Cerebellar nuclear complex (tissue), 1 donor: ENCODE measurements at places on chromosomes 11 and 22.

GRCh38 chr22:25728071-25728470 is 13.9 kb upstream of the MYO18B start:
- DNase-seq: no peak

- DNase-seq: peak; percentile 47
These were observed 57.0 kb downstream of the LRRC74B start for GRCh38 chr22:21102659-21103267.

GRCh38 chr22:20865331-20865730 is 6.5 kb downstream of the SNAP29 start:
- no peak for DNase-seq

DNA sequence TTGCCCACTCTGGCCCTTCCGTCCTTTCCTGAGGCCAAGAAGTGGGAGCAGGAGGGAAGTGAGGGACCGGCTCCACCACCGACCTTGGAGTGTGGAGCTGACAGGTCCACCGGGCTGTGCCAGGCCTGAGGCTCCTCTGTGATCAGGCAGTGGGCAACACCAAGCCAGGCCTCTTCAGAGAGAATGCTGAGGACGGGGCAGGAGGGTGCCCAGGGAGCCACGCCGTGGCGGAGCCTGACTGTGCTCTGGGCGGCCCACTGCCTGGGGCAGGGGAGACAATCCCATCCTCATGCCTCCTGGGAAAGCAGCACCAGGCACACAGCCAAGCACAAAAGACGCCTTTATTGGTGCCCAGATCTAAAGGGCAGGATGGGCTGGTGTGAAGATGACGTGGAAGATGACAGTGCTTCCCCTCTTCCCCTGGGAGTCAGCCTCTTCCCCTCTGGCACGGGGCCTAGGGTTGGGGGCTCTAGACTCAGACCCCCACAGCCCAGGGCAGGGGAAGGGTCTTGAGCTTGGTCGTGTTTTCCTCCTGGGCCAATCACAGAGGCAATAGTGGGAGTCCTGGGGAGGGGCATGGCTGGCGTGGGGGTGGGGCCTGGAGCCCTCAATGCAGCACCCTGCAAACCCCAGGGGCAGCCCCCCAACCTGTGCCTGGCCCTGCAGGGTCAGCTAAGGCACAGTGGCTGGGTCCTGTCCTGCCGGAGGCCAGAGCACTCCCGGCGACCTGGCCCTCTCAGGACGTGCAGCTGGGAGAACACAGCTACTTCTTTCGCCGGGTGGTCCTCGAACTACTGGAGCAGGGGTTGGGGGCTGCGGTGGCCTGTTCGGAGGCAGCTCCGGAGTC is 4.7 kb downstream of the LMF2 start:
- no peak for DNase-seq

DNA sequence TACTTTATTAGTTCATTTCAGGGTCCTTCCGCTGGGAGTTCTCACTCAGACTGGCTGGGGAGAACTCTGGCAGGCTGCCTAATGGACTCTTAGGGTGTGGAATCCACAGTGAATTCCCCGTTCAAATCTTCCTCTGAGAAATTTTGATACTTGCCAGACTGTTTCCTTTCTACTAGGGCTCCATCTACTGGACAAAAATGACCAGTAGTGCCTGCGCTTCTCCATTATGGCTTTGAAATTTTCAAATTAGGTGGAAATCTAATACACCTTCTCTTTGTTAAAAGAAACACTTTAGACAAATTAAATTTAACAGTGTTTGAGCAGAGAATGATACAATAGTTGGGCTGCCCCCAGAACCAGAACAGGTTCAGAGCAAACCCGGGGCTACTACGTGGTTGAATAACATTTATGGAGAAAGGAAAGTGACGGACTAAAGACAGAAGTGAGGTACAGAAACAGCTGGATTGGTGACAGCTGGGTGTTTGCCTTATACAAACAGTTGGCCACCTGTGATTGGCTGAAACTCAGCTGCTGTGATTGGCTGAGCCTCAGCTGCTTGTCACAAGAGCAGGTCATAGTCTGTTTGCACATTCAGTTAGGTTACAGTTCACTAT is 52.9 kb upstream of the FDX1 start:
- DNase-seq: peak; percentile 3

DNA sequence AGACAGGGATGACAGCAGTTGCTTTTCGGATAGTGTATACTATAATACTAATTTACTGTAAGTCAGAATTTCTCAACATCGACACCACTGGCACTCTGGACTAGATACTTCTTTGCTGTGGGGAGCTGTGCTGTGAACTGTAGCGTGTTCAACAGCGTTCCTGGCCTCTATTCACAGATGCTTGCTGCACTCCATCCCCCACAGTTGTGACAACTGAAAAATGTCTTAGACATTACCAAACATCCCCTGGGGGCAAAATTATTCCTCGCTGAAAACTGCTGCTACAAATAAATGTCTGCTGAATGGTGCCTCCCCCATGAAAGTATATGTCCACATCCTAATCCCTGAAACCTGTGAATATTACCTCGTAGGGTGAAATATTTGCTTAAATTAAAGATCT is 7.5 kb upstream of the SLC15A3 start:
- no peak for DNase-seq

DNA sequence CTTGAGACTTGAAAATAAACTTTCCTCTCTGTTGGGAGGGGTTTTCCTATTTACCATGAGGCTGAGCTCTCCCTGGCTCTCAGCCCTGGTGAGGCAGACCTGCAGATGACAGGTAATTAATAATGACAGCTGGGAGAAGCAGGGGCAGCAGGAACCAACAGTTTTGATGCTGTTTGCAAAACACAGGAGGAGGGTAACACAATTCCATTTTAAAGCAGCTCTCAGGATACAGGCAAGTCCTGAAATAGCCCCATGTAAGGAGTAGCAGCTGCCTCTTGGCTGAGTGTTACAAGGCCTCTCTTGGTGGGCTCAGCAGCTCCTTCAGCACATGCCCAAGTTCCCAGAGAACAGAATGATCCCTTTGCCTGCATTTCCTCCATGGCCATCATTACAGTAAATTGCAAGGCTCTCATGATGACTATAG is 13.3 kb downstream of the PARVA start:
- DNase-seq: no peak

DNA sequence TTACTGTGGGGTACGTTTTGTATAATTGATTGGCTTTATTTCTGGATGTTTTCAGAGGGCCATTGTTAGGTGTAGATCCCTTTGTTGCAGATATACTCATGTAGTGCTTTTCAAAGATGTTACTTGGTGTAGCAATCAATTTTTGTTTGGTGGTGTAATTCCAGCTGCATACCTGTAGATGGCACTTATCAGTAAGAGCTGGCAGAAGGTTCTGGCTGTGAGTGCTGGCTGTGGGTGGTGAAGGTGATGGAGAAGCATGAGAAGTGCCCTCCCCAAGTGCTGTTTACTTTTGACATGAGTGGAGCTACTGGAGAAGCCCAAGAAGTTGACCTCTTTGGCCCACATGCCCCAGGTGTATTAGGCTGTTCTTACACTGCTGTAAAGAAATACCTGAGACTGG is 1074.9 kb downstream of the FAM181B start:
- no peak for DNase-seq
